Uterus (tissue), 4 donors: ENCODE measurements at places on chromosomes 5 and 9.

DNA sequence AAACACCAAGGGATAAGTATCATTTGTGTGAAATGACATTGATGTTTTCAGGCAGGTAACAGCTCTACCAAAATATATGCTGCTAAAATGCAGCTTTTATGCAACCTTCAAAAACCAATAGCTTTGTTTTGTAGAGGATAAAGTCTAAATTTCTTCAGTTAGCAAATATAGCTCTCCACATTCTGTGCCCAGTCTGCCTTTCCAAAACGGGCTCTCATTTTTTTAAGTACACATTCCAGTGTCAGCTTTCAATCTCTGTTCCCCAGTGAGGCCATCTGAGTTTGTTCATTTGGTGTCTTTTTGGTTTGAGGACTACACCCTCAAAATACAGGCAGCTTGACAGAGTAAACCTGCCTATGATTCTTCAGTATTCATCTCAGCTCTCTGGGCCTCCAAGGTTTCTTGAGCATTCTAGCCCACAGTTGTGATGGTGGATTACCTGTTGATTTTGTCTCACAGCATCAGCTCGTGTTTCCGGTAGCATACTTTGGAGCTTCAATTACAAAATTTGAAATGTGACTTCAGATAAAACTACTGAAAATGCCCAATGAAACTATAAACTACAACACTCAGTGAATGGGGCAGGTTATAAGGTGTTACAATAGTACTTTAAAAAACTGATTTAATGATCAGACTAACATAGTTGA is 55.7 kb downstream of the NR3C1 start:
- no peak for DNase-seq

DNA sequence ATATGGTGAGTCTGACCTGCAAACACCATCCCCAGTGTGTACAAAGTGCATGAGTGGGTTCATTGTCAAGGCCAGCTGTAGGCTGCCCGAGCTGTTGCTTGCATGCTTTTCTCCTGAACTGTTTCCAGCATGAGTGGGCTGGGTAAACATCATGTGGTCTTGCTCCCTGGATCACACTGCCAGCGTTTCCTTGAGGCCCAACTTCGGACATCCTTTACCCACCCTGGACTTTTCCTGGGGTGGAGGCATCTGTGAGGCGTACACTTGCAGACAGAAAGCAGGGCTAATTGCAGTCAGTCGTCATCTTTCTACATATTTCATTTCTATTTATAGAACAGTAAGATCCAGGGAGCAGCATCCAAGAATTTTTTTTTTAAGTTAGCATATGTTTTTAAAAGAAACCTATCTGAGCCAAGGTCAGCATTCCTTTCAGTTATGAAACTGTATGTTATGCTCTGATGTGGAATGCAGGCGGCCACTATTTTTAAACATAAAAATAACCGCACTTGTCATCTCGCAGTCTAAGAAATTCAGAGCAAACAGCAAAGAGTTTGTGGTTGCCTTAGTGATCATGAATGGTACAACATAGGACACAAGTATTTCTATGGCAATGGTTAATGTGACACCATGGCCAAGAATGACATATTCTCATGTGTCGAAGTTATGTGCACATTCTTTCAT is 106.5 kb upstream of the DMRT1 start:
- DNase-seq = peak; percentile 68

- no peak for DNase-seq
Observed at GRCh38 chr9:15670246-15670645, 117.4 kb downstream of the CCDC171 start.

DNA sequence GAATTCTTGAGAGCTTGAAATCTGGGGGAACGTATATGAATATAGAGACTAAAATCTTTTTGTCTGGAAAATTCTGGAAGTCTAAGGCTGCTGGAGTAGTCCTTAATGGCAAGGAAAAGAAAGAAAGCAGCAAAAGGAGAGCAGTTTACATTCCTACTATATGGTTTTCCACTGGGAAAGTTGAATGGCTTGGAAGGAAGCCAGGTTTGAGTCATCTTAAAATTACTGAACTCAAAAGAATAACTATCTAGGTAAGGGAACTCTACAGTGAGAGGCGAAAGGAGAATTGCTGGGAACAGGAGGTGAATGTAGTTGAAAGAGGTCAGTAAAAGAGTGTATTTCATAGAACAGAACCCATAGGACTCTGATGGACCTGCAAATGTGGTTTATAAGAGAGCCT is 258.1 kb upstream of the EDIL3 start:
- no peak for DNase-seq

GRCh38 chr5:86011937-86012336 is 605.8 kb upstream of the COX7C start:
- DNase-seq = no peak

GRCh38 chr9:84254972-84255371 is 85.6 kb downstream of the SLC28A3 start:
- no peak for DNase-seq

GRCh38 chr9:130660326-130660682 is 4.1 kb upstream of the PRDM12 start:
- DNase-seq = no peak

DNA sequence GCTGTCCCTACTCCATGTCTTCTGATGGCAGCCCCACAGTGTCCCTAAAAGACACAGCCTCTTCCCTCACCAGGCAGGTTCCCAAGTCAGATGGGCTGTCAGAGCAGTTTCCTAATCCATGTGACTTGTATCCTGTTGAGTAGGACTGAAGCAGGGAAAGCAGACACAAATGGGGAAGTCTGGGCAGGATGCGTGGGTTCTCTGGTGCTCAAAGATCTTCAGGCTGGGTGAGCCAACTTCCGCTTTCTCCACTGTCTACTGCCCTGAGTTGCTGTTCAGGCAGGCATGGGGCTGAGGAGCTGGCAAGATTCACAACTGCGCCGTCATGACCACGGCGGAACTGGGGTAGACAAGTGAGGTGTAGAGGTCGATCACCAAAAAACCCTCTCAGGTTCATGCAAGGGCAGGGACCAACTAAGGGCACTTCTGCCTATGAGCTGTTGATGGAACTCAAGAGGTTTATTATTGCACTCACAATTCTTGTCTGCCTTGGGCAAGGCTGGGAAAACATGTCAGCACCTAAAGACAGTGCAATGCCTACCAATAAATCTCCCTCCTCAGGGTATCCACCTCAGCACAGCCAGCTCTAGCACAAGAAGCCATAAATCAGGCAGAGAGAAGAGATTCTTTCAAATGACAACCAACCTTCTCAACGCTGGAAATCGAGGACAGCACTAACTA is 83.4 kb downstream of the RAPGEF1 start:
- no peak for DNase-seq

- no peak for DNase-seq
Observed at GRCh38 chr5:171585981-171586380, 166.5 kb downstream of the FGF18 start.

DNA sequence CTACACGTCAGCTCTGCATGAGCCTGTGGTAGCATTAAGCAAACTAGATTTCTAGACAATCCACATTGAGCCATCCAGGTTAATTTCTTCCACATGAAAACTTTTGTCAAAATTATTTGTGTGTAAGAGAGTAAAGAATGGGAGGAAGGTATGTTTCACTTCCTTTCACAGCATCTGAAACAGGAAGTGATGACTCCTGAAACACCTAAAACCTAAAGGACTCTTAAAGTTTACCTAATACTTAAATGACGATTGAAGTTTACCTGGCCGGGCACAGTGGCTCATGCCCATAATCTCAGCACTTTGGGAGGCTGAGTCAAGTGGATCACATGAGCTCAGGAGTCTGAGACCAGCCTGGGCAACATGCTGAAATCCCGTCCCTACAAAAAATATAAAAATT is 223.8 kb downstream of the CEMIP2 start:
- no peak for DNase-seq

DNA sequence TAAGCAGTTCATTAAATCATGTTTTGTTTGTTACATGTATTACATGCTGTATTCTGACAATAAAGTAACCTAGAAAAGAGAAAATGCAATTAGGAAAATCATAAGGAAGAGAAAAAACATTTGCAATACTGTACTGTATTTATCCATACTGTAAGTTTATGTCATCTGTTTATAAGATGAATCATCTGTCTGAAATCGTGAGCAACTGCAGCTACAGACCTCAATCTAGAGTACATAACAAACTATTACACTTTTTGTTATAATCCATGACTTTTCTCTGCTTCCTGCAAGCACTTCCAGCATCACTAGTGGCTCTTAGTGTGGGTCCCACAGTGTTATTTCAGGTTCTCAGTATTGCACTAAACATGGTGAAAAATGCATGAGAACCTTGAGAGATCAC is 144.4 kb upstream of the NR4A3 start:
- DNase-seq = no peak

- no peak for DNase-seq
Observed at GRCh38 chr5:111863801-111864200, 106.8 kb upstream of the NREP start.

GRCh38 chr5:3032513-3032912 is 281.0 kb upstream of the IRX2 start:
- DNase-seq = no peak

DNA sequence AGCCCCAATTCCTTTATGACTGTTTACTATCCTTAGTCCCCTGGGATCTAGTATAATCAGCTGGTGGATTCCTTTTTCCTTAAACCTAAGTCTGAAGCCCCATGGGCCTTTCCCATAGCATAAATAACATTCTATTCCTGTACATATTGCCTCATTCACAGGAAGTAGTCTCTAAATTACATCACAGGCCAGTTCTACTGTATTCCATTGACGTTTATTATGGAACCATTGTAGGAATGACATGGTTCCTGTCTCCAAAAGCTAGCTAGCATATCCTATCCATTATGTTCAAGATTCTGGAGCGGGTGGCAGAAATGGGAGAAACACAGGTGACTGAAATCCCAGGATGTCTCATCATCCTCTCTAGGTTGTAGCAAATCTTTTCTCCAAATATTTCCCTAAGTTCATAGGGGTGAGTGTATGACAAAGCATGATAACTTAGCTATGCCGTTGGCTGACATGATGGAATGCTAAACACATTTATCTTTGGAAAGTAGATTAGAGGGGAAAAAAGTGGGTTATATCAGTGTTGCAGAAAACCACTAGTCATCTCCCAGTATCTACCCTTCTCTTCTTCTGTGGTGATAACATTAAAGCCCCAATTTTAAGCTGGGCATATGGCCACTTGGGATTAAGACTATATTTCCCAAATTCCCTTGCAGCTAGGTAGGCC is 140.1 kb downstream of the FGF1 start:
- no peak for DNase-seq

DNA sequence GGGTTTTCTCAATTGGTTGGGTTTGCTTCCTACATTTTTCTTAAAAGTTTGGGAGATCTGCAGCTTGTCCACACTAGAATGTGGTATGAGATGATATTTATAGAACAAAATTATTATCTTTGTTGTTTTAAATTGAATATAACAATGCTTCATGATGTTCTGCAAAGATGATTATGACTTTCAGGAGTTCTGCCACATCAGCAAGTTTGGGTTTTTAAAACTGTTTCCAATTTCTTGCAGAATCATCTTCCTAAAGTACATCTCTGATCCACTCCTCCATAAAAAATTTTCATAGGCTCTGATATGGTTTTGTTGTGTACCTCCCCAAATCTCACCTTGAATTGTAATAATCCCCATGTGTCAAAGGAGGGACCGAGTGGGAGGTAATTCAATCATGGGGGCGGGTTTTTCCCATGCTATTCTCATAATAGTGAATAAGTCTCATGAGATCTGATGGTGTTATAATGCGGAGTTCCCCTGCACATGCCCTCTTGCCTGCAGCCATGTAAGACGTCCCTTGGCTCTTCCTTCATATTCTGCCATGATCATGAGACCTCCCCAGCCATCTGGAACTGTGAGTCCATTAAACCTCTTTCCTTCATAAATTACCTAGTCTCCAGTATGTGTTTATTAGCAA is 119.1 kb upstream of the PTGER4 start:
- no peak for DNase-seq

GRCh38 chr5:134769206-134769605 is 10.6 kb downstream of the DDX46 start:
- no peak for DNase-seq

DNA sequence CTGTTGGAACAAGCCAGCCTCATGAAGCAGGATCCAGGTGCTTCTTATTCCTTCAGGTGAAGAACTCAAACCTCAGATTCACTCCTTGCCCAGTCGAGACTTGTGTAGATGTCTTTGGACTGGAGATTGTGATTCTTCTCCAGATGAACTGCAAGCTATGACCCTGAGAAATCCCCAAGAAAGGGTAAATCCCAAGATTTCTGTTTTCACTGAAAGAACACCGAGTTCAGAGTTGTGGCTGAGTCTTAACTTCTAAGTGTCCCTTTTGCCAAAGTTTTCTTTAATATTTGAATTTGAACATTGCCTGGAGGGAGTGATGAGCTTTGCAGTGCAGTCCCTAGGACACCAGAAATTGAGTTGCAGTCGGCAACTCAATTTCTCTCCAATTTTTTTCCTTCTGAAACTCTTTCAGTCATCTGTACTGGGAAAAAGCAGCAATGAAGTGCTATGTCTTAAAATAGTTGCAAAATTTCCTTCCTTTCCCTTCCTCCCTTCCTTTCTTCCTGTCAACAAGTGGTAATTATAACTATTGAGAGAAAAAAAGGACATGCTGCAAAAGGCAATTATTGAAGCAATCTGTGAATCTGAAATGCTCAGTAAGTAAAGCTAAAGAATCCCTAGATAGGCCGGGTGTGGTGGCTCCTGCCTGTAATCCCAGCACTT is 56.1 kb downstream of the ANKRD55 start:
- DNase-seq = no peak

DNA sequence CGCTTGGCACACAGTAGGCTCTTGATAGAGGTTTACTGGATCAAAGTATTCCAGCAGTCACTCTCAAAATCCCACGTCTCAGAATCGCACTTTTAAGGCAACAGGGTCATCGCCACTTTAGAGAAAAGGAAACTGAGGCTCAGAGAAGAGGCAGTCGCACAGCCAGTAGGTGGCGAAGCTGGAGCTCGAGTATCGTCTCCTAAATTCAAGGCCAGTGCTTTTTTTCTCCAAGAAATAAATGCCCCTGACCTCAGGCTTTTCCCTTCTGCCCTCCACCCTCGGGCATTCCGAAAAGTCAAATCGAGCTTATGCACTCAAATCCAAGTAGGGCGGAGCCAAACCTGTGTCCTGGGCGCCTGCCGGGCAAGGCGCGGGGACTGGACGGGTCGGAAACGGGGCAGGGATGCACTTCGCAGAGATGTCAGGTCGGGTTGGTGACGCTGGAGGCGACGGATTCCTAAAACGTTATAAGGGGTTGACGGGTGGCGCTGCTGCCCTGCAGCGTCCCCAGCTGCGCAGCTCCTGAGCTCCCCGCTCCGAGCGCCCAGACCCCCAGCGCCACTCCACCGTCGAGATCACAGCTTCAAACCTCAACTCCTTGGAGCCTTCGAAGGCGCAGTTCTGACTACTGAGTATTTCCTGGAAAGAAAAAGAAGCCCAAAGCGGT is 4.7 kb upstream of the FOXB2 start:
- no peak for DNase-seq

- DNase-seq = no peak
Observed at GRCh38 chr9:98201102-98201501, 8.7 kb upstream of the CORO2A start.
